Retina (tissue), 1 donor: ENCODE measurements at places on chromosomes 7 and 10.

DNA sequence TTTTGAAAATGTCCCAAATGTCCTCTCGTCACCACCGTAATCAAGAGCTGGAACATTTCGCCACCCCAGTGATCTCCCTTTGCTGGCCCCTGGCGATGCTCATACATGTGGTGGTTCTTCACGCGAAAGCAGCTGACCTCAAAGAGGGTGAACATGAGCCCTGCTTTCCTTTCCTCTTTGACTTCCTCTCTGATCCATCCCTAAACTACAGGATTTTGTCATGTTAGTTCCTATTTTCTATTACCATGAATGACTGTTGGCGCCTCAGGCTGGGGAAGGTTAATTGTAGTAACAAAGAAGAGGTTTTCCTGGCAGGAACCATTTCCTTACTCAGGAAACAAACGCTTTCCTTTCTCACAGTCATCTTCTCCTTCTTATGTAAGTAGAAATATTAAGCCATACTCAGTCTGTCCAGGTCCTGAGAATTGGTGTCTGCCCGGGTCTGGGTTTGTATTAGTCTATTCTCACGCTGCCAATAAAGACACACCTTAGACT is 114.5 kb downstream of the INSYN2A start:
- DNase-seq: no peak

DNA sequence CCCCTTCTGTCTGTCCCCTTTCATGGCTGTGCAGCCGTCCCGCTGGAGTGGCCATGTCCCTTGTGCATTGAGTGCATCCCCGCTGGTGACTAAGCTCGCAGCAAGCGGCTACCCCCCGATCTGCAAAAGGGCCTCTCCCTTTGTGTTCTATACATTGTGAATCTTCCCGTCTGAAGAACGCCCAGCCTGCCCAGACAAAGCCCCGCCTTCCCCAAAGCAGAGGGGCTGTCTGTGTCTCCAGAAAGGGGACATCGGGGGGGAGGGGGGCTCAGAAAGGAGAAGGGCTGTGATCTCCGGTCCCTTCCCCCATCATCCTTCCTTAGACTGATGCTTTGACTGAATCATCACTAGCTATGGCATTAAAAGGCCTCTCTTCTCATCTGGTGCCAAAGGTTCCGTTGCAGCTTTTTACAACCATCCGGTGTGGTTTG is 11.9 kb downstream of the NPTX2 start:
- peak; percentile 78 for DNase-seq

DNA sequence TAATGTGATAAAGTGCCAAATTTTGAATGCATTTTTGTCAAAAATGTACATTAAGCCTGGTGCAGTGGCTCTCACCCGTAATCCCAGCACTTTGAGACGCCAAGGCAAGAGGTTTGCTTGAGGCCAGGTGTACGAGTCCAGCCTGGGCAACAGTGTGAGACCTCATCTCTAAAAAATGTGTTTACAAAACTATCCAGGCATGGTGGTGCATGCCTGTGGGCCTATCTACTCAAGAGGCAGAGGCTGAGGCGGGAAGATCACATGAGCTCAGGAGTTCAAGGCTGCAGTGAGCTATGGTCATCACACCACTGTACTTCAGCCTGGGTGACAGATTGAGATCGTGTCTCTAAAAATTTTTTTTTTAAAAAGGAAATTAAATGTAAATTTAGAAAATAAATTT is 18.5 kb upstream of the MGMT start:
- DNase-seq: no peak

DNA sequence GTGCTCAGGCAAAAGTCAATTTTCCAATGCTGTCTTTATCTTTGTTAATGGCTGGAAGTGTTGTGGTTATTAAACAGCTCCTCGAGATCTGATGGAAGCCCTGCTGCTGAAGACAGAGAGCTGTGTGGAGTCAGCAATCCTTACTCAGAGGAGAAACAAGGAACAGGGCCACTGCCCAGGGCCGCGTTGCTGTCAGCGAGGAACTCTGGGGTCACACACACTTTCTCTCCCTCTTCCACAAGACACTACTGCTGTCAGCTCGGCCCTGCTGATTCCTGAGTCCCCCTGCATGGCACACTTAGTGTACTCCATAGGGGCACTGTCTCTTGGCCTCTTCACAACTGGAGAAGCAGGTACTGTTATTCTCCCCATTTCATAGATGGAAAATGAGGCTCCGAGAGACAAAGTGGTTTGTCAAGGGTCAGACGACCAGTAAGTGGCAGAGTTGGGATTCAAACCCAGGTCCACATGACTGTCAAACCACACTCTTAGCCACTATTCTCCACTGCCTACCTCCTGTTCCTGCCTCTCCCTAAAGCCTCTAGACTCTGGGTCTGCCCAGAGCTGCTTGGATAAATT is 29.3 kb upstream of the PDCD4 start:
- no peak for DNase-seq

DNA sequence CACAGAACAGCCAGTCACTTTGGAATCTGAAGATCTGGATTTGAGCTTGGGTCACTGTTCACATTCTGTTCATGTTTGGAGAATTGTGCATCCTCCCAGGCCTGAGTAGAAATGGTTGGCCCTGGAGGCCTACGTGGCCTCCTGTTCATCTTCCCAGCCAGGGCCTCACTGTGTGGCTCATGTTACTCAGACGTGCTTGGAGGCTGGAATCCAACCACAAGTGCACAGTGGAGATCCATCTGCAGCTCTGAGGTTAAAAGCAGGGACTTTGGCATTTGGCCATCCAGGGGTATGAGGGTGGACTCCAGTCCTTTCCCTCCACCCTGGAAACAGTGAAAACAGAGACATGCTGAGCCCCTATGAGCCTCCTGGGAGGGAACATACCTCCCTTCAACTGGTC is 709.0 kb upstream of the IGFBP3 start:
- no peak for DNase-seq

DNA sequence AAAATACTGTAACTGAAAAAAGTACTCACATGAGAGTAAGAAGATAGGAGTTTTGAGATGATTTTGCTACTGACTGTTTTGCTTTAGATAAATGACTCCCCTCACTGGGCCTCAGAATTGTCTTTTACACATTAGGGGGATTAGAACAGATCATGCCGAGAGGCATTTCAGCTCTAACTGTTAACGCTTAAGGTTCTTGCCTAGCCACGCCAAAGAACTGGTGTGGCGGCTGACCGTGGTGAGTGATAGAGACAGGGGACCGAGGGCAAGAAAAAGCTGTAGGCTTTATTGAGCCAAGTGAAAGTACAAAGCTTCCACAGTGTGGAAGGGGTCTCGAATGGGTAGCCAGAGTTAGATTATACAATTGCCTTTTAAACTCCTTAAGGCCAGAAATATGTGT is 368.5 kb upstream of the MYO3A start:
- DNase-seq: no peak

DNA sequence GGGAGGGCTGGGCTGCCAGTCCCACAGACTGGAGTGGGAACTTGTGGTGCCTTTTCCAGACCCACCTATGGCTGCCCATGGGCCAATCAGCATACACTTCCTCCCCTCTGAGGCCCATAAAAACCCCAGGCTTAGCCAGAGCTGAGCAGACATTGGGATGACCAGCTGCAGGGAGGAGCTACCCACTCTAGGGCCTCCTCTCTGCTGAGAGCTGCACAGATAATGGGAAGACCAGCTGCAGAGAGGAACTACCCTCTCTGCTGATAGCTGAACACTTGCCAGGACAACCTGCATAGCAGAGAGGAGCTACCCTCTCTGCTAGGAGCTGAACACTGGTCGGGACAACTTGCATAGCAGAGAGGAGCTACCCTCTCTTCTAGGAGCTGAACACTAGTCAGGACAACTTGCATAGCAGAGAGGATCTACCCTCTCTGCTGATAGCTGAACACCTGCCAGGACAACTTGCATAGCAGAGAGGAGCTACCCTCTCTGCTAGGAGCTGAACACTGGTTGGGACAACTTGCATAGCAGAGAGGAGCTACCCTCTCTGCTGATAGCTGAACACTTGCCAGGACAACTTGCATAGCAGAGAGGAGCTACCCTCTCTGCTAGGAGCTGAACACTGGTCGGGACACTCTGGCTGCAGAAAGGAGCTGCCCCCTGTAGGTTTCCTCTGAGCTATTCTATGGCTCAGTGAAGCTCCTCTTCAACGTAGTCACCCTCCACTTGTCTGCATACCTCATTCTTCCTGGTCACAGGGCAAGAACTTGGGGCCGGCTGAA is 88.3 kb upstream of the CACUL1 start:
- no peak for DNase-seq

DNA sequence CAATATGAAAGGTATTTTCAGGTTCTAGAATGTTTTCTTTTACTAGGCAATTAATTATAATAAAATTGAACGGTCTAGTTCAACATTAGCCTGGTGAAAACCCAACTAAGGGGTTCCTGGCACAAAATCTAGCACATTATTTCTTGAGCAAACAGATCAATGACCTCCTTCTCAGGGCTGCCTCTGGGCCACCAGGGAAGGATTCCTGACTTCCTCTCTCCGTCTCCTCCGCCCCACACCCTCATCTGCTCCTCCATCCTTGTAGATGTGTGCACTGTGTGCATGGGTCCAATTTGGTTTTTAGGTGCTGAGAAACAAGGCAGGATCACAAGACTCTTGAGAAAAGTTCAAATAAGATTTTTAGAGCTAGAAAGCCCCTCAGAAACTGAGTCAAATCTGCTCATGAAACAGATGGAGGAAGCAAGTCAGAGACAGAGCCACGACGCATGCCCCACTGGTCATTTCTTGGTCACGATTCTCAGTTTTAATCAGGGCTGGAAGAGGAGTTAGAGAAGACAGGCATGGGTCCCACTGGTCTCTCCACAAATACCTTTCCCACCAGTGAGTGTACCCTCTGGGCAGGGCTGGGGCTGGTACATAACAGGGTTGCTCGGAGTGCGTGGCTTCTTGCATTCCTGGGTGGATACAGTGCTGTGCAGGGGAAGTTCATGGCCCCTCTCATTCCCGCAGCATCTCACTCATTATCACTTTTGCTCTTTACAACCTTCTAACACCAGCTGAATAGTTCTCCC is 3.8 kb downstream of the TRPV6 start:
- DNase-seq: no peak

- no peak for DNase-seq
Observed at GRCh38 chr10:131314148-131314547, 2.6 kb upstream of the TCERG1L start.

DNA sequence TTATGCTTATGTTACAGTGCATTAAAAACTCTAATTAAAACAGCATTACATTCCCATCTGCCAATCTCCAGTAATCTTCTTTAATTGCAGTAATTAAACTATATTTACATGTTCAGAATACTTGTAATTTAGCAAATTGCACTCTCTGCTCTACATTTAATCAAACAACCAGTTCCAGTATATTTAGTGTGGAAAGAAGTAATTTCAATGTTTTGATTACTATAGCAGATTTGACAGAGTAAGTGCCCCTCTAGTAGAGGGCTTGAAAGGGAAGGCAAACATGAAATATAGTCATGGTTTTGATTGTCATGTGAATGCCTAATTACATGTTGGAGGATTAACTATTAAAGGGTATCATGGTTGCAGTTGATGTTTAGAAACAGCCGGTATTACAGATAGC is 739.7 kb downstream of the AUTS2 start:
- no peak for DNase-seq

- DNase-seq: no peak
Observed at GRCh38 chr7:20647908-20648776, 32.7 kb downstream of the ABCB5 start.

DNA sequence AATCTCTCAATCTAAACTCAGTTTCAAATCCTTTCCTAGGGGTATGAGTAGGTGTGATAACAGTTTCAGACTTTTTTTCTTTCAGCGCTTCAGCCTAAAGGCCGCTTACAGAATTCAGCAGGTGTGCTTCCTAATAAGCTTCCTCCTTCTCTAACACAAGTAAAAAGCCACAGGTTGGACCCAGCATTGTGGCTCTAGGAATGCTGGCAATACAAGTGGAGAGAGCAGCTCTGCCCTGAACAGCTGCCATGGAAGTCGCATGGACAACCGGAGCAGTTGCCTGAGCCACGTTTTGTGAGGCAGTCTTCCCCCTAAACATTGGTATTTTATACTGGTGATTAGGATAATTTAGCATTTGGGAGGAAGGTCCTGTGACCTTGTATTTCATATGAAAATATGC is 83.5 kb downstream of the ST7 start:
- DNase-seq: no peak

DNA sequence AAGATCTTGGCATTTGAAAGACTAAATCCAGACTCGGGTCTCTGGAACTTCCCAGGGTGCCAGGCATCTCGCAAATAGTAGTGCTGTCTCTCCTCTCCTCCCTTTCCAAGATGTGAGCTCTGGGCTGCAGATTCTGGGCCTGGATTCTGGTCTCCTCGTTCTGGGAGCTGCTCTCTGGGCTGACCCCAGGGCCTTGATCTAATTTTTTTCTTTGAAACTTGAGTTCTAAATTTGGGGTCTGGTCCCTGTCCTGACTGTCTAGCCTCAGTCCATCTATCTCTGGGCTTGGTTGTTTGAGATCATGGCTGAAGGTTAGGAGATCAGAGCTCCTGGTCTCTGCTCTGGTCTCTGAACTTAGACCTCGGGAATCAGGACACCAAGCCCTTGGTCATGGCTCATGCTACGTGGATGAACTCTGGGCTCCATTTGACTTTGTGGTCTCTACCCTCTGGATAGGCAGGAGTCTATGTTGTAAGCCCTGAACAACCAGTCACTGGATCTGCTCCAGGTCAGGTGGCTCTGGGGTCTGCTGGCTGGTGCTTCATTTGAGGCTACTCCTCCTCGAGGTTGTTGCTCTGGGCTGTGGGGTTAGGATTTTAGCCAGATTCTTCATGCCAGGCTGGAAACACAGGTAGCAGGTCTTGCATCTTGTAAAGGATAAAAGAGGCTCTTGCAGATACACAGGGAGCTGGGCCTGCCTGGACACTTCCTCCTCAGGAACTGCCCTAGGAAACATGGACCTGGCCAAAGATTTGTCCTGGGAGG is 8.0 kb upstream of the MBL2 start:
- no peak for DNase-seq

- DNase-seq: no peak
Observed at GRCh38 chr10:123194056-123194455, 39.9 kb downstream of the BUB3 start.
